ENCODE measurements at places on chromosomes 6 and 20. TPM values are rescaled to one million over a fixed set of nuclear protein-coding genes. Genes with fewer than 3 reads are reported as not detected.

DNA sequence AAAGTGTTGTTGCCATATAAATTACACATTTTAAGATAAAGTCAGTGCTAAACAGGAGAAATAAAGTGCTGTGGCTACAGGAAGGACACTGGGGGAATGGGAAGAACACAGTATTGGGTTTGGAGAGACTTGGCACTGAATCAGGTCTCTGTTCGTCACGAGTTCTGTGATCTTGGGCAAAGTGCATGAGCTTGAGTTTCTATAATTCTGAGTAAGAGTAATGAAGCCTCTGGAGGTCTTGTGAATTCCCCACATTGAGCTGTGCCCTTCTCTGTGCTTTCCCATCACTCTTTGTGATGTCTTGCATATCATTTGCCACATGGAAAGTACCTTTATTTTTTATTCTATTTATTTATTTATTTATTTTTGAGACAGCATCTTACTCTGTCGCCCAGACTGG lies 16.8 kb upstream of the EEF1A1 start:
- DNase-seq = no peak

- no peak for DNase-seq
Measured at GRCh38 chr6:35678021-35678654, 10.6 kb downstream of the FKBP5 start.

GRCh38 chr20:48738399-48739304 lies 89.1 kb downstream of the PREX1 start:
- no peak for DNase-seq

GRCh38 chr20:39290575-39290974 lies 328.4 kb downstream of the DHX35 start:
- DNase-seq = no peak

DNA sequence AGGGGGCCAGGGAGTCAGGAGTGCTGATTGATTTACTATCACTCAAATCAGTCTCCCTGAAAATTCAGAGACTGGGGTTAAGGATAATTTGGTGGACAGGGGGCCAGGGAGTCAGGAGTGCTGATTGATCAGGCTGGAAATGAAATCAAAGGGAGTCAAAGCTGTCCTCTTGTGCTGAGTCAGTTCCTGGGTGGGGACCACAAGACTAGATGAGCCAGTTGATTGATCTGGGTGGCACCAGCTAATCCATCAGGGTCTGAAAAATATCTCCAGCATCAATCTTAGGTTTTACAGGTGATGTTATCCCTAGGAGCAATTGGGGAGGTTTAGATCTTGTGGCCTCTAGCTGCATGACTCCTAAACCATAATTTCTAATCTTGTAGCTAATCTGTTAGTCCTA lies 6.1 kb upstream of the AFG1L start:
- no peak for DNase-seq

DNA sequence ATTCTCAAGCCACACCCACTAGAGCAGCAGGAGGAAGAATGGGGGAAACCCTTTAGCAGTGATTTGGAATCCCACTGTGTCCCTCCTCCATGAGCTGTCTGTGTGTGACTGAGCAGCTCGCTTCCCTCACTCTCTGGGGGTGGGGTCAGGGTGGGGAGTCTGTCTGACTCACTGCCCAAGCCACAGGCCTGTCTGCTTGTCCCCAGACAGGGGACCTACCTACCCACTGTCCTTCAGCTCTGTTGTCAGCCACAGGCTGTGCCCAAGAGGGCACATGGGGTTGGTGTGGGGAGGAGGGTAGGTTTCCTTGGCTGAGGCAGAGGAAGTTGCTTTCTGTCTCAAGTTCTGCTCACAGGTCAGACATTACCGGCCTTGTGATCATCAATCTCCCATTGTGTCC lies 127.0 kb downstream of the MAFB start:
- DNase-seq = peak; percentile 67

GRCh38 chr6:33249732-33250630 lies 21.7 kb downstream of the VPS52 start:
- no peak for DNase-seq

GRCh38 chr20:17456279-17456678 lies 74.9 kb downstream of the BFSP1 start:
- DNase-seq = peak; percentile 13

- no peak for DNase-seq
Measured at GRCh38 chr20:44051661-44052000, 135.4 kb downstream of the JPH2 start.

DNA sequence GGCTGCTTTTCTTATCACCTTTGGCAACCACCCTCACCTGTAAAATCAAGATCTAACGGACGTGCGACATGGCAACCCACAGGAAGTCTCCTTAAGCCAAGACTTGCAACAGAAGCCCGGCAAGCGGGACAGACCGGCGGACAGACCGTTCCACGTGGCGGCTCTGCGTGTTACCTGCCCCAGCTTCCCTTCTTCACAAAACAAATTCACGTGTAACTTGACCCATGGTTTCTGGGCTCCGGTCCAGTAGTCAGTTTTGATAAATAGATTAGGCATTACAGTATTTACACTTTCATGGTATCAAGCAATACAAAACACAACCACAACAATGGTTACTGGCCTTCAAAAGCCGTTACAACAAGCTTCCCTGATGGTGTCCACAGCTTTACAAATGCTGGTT lies 133.8 kb downstream of the PRND start:
- DNase-seq = no peak

- DNase-seq = no peak
Measured at GRCh38 chr6:128005009-128005408, 104.2 kb upstream of the THEMIS start.

- DNase-seq = peak; percentile 44
Measured at GRCh38 chr6:35717449-35718374, 19.1 kb upstream of the ARMC12 start.

GRCh38 chr6:100347901-100348550 lies 116.7 kb downstream of the SIM1 start:
- no peak for DNase-seq

GRCh38 chr20:3156811-3157619 lies 2.6 kb downstream of the FASTKD5 start:
- no peak for DNase-seq

- no peak for DNase-seq
Measured at GRCh38 chr6:8736156-8736895, 301.0 kb upstream of the SLC35B3 start.

GRCh38 chr6:47859175-47859574 lies 77.3 kb downstream of the OPN5 start:
- no peak for DNase-seq

Gene NKX2-2
- not detected for total RNA-seq

Gene TP53TG5
- total RNA-seq = not detected

Gene SOX18
- 0.79 TPM for total RNA-seq

Gene MLIP
- 11.6 TPM for total RNA-seq

Gene GGTLC1
- total RNA-seq = not detected

Gene SLC22A2
- not detected for total RNA-seq

Gene LHFPL5
- not detected for total RNA-seq

Gene TPD52L1
- total RNA-seq = 202 TPM
